ENCODE measurements at places on chromosomes 2 and 18.

- DNase-seq: peak; percentile 58
These were observed 105.9 kb upstream of the HS6ST1 start for GRCh38 chr2:128424406-128425171.

DNA sequence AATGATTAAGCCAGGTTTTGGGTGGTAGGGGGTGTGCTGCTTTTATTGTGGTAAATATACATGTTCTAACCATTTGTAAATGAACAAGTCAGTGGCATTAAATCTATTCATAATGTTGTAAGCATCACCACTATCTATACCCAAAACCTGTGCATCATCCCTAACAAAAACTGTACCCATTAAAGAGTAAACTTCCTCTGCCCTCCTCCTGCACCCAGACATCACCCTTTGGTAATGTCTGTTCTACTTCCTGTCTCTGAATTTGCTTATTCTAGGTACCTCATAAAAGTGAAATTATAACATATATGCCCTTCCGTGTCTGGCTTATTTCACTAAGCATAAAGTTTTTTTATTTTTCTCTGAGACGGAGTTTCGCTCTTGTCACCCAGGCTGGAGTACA lies 14.1 kb downstream of the RIF1 start:
- no peak for DNase-seq

DNA sequence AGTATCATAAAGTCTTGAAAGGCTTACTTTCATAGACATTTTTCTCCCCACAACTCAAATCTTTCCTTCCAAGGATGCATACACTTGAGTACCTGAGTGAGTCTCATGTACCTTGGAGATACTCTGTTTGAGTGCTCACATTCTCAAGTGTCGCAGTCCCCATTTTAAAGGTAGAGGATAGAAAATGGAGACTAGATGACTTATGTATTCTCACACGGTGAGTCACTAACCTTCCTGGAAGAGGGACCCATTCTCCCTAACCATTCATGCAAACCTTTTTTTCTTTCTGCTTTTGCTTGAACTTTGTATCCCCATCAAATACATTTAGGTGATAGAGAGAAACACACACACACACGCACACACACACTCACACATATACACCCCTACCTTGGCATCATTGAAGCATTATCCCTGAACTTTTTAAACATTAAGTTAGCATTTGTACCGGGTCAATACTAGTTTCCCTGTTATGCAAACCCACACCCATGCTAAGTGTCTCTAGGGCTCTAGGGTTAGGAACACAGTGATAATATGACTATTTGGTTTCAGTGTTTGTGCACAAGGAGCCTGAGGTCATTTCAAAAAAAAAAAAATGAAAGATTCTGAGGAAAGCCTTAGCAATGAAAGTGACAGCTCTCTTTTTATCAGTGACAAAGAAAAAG lies 236.2 kb downstream of the IKZF2 start:
- DNase-seq: no peak

- DNase-seq: no peak
These were observed 4.3 kb downstream of the KDM3A start for GRCh38 chr2:86445436-86445835.
